Colonic mucosa (tissue), 4 donors: ENCODE measurements at places on chromosomes 12 and 14. TPM values are rescaled to one million over a fixed set of nuclear protein-coding genes. Genes with fewer than 3 reads are reported as not detected.

DNA sequence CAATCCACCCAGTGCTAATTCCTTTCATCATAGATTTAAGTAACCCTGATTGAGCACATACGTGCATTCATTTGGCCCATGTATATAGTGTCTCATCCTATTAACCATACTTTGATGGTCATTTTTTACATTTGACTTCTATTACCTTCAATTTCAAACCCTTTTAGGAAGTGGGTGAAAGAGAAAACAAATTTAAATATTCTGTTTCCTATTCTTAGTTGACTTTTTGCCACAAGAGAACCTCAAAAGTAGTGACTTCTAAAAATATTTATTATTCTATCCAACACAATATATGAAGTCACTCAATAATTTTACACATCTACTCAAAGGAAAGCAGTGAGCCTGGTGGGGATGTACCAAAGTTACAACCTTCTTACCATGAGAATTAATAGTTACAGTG, 164.9 kb downstream of the CEP128 start:
- no peak for DNase-seq
- no peaks in the 10 kb centered on the region for H3K27me3 ChIP-seq
- no peak overlapping the region for H3K27ac ChIP-seq
- no peak overlapping the region for H3K4me3 ChIP-seq

DNA sequence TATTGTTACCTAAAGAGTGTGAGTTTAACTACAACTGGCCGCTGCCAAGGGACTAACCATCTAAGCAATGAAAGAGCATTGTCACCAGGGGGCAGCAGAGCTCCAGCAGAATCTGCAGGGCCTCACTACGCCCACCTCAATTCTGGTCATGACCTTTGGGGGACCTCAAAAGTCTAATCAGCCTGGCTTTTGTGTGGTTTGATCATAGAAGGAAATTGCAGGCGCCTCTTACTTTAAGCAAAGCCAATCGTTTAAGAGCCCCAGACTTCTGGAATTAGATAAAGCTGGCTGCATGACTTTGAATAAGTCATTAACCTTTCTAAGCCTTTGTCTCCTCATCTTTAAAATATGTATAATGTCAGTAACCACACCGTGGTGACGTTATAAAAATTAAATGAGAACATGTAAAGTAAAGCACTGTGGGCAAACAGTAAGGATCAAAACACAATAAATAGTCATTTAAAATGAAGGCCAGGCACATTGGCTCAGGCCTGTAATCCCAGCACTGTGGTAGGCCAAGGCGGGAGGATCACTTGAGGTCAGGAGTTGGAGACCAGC, 58.6 kb downstream of the TBX3 start:
- no peaks in the 10 kb centered on the region for H3K36me3 ChIP-seq
- no peak overlapping the region for H3K27ac ChIP-seq
- peak; percentile 41 for DNase-seq

The DLGAP5 gene
- total RNA-seq: 10.5 TPM

DNA sequence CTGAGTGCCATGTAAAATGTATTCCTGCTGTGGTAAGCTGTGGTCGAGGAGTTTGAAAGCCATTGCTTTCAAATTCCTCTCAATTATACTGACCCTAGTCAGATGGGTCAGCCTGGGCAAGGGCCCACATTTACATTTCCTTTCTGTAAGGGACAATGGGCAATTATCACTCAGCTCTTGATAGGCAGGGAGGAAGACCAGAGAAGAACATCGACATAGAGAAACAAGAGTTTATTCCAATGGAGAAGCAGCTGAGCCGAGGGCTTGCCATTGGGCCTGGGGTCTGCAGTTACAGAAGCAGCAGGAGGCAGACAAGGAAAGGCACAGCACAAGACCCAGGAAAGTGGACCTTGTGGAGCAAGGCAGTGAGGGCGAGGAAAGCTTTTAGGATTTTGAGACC, 9.7 kb downstream of the NRIP2 start:
- H3K4me3 ChIP-seq: no peak overlapping the region
- no peak overlapping the region for H3K27ac ChIP-seq
- no peak for DNase-seq
- no peaks in the 10 kb centered on the region for H3K4me1 ChIP-seq
- H3K36me3 ChIP-seq: peaks cover 12% of the 10 kb centered on the region

- H3K27me3 ChIP-seq: no peaks in the 10 kb centered on the region
- H3K36me3 ChIP-seq: no peaks in the 10 kb centered on the region
- H3K4me3 ChIP-seq: no peak overlapping the region
- DNase-seq: no peak
- no peaks in the 10 kb centered on the region for H3K4me1 ChIP-seq
- no peak overlapping the region for H3K27ac ChIP-seq
These were observed 6.9 kb upstream of the CMKLR1 start for GRCh38 chr12:108345716-108346633.
